ENCODE measurements at places on chromosomes 12 and 14.

DNA sequence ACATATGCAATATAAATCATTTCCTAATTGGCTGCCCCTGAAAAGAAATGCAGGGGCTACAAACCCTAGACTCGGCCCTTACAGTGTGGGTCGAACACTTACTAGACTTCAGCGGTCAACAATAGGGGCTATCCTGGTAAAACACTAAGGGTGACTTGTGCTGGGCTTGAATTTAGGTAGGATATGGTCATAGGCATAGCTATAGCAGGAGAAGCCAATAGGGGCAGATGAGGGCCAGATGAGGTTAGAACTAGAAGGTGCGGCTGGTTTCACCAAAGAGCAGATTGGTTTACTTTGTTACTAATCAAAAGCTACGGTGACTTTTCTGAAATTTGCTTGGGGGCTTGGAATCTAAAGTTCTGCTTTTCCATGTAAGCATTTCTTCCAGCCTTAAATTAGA, 282.3 kb upstream of the DIO2 start:
- DNase-seq = no peak

GRCh38 chr12:91974541-91975085, 171.0 kb downstream of the BTG1 start:
- DNase-seq = no peak

- DNase-seq = no peak
These were observed 107.3 kb upstream of the MDM1 start for GRCh38 chr12:68439368-68440045.

- no peak for DNase-seq
These were observed 16.0 kb downstream of the TRMT5 start for GRCh38 chr14:60964904-60965303.

DNA sequence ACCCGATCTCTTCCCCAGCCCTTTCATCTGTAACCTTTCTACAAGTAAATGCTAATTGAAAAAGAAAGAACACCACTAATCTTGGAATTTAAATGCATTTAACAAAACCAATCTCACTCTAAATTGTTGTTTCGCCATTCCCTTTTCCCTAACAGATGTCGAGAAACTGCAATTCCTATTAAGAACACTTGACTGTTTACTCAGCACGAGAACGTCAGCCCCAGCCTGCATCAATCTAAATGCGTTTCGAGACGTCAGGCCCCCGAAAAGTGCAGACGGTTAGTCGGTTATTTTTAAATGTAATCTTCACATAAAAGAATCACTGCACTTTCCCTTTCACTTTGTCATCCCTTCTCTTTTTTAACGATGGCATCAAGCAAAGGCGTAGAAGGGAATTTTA, 837.6 kb downstream of the VRK1 start:
- DNase-seq = no peak

- no peak for DNase-seq
These were observed 68.6 kb downstream of the EEA1 start for GRCh38 chr12:92860521-92860920.

GRCh38 chr12:113961921-113962710, 4.0 kb downstream of the RBM19 start:
- no peak for DNase-seq

GRCh38 chr14:65006261-65006721, 19.6 kb downstream of the FNTB start:
- no peak for DNase-seq

All from spleen (tissue), 13 donors.